Islet precursor cell (in vitro differentiated cells): ENCODE measurements at places on chromosomes 16 and 17.

GRCh38 chr17:57906910-57907309 is 48.3 kb downstream of the CUEDC1 start:
- peak; percentile 92 for DNase-seq

- no peak for DNase-seq
Observed at GRCh38 chr16:66475232-66475631, 48.1 kb downstream of the BEAN1 start.

DNA sequence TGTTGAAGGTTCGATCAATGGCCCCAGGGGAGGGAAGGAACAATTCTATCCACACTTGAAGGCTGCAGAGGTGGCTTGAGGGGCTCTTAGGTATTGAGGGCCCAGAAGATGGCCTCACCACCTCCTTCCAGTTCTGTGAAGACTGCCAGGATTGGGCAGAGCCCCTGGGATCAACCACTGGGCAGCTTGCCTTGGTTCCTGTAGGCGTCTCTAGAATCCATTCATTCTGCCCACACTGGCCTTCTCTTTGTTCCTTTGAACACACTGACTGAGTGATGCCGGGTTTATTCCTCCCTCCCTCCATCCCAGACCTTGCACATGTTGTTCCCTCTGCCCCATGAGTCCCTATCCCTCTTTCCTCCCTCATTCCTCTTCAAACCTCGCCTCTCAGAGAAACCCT is 50.5 kb downstream of the SYT17 start:
- no peak for DNase-seq

- DNase-seq, result no peak
Observed at GRCh38 chr17:8732406-8733085, 12.1 kb downstream of the CCDC42 start.

GRCh38 chr17:49260011-49260816 is 29.6 kb upstream of the PHOSPHO1 start:
- DNase-seq, result peak; percentile 99

GRCh38 chr17:32491371-32492263 is 4.8 kb downstream of the CDK5R1 start:
- DNase-seq, result peak; percentile 53

DNA sequence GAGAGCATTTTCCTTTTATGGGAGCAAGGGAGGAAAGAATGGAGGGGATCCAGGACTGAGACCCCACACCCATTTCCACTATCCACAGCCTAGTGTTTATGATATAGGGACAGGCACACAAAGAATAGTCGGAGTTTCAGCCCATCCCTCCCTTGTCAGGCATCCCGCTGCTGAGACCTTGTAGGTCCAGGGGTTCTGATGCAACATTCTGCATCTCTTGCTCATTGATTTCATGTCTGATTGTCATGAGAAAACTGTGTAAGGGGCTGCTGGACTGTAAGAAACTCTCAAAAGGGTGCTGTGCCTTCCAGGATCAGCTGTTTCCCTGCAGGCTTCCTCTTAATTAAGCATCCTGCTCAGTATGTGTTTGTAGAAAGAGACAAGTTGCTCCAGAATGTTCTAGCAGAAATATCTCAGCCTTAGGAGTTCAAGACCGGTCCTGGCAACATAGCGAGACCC is 5.3 kb upstream of the POLR3E start:
- DNase-seq, result no peak

GRCh38 chr17:8248751-8249607 is at the start of gene PFAS:
Gene PFAS, plus strand, starts transcription at chr17:8249289. Its CDS starts 4,649 bp downstream, at chr17:8253938.
- peak; percentile 97 for DNase-seq

- DNase-seq, result no peak
Observed at GRCh38 chr16:12339686-12340085, 363.2 kb downstream of the SNX29 start.

DNA sequence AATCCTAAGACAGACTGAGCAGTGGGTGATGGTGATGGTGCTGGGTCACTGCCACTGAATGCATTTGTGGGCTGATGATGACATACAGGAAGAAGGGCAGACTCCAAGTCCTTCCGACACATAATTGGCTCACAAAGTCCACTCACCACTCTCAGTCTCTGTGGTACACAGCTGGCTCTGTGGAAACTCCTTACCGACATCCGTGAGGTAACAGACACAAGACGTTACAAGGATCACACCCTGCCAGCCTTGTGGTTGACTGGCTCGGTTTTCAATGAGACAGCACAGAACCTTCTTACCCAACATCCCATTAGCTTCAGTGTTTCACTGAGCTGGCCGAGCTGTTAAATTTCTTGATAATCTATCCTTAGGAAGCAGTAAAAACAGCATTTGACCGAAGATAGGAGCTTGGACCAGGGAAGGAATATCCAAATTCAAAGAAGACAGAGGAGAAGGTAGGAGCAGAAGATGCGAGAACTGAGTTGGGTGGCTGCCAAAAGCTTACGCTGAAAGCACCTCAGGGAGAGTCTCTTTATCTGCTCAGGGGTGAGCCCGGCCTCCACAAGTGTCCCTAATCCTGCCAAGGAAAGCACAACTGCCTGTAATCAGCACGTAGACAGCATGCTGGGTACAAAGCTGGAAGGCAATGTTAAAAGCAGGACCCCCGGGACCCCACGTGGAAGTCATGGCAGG is 5.5 kb upstream of the MXRA7 start:
- peak; percentile 73 for DNase-seq

GRCh38 chr16:47970291-47970931 is 185.4 kb downstream of the ABCC12 start:
- peak; percentile 59 for DNase-seq

DNA sequence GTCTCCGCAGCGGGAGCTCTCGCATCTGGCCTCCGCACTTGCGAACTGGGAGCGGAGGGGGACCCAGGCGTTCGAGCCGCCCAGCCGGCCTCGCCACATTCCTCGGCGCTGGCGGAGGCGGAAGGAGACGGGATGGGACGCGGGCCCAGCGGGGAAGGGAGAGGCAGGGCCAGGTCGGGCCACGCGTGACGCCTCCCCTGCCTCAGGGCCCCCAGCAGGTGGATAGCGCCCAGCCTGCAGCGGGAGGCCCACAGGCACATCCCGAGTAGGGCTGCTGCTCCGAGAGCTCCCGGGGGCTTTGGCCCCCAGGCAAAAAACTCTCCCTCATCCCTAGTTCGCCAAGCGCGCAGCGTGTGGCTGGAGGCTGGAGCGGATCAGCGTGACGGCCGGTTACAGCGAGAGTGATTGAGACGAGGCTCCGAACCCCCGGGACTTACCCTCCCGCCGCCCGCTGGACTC is 800 bp downstream of the PLEKHH3 start:
- peak; percentile 83 for DNase-seq

GRCh38 chr17:62724398-62725146 is 83.5 kb downstream of the MARCHF10 start:
- DNase-seq, result peak; percentile 76

GRCh38 chr17:58300336-58300735 is 19.6 kb upstream of the MPO start:
- peak; percentile 32 for DNase-seq

DNA sequence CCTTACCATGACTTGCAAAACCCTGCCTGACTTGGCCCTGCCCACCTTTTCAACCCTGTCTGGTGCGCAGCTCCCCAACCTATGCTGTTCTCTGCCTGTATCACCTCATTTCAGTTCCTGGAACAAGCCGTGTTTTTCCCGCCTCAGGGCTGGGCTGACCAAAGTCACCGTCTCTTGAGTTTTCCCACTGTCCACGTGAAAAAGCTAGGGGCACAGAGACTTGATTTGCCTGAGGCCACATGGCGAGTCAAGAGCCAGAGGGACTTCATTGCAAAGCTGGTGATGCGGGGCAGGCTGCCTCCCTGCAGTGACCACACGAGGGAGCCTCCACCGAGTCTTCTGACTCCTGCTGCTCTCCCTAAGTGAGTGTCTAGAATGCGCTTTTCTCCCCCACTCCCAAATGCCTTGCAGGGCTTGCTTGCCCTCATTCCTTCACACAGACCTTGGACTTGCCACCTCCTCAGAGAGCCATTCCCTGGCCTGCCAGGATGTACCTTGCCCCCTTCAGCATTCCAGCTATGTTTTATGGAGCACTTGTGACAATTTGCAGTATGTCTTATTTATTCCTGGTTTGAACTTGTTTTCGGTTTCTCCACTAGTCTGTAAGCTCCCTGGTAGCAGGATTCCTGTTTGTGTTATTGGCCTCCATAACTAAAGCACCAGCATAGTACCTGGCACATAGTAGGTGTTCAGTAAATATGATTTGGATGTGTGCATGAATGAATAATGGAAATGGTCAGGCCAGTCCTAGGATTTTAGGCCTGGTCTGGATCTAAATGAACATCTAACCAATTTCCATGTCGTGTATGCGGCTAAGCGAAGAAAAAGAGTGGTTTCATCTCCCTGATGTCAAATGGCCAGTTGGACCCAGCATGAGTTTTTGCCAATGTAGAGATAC is 252.3 kb downstream of the SNX29 start:
- peak; percentile 91 for DNase-seq

DNA sequence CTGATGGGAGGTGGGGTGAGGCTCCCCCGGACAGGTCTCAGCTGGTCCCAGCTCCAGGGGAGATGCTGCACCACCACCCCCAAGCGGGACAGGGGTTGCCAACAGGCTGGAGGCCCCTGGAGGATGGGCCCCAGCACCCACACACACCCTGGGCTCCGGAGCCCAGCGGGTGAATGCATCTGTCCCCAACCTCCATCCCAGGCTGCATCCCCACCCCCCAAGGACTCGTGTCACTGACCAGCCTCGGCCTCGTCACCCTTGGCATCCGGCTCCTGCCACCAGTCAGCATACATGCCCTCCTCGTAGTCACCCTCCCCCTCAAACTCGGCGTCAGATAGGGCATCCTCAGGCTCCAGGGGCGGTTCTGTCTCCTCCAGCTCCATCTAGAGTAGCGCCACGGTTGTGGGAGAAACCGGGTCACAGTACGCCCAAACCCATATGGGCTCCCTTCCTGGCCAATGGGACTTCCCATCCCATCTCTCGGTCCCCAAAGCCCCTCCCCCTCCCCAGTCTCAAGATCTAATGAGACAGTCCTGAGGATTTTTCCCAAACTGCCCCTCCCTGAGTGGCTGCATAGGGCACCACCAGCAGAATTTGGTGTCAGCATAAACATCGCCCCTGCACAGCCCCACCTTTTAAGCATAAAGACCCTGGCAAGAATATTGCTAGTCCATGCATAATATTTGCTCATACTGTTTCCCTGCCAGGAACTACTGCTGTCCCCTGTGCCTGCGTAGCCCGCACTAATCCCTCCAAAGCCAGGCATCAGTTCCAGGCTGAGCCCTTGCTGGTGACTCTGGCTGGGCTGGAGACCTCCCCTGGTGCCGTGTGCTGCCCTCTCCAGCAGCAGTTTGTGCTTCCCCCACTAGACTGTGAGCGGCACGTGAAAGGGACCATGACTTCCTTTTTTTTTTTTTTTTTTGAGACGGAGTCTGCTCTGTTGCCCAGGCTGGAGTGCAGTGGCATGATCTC is 8.4 kb downstream of the P3H4 start:
- peak; percentile 64 for DNase-seq

GRCh38 chr17:9872852-9873251 is 32.2 kb downstream of the RCVRN start:
- peak; percentile 39 for DNase-seq

- DNase-seq, result no peak
Observed at GRCh38 chr17:1160591-1161390, 19.0 kb downstream of the ABR start.

GRCh38 chr17:78933959-78934568 is 8.9 kb upstream of the TIMP2 start:
- DNase-seq, result peak; percentile 97

DNA sequence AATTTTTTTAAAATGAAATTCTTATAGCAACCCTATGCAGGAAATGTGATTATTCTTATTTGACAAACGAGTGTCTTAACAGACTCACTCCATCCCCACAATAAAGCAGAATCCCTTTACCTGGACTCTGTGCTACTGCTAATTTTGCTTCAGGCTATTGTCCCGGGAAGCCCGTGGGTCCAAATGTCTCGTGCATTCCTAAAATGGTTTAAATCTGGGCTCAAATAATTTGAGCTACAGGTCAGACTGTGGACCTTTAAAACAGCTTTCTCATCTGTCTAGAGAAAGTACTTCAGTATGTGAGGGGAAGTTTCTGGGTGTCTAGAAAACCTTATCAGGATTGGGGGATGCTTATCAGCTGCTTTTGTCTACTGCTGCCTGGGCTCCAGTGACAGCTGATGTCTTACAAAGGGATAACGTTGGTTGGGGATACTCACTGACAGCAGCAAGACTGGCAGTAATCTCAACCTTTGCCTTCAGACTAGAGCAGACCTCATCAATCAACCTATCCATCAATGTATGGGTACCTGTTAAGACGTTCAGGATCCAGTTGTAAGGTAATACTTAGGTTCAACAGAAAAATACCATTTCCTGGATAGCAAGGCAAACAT is 197.9 kb upstream of the CDH11 start:
- peak; percentile 71 for DNase-seq

DNA sequence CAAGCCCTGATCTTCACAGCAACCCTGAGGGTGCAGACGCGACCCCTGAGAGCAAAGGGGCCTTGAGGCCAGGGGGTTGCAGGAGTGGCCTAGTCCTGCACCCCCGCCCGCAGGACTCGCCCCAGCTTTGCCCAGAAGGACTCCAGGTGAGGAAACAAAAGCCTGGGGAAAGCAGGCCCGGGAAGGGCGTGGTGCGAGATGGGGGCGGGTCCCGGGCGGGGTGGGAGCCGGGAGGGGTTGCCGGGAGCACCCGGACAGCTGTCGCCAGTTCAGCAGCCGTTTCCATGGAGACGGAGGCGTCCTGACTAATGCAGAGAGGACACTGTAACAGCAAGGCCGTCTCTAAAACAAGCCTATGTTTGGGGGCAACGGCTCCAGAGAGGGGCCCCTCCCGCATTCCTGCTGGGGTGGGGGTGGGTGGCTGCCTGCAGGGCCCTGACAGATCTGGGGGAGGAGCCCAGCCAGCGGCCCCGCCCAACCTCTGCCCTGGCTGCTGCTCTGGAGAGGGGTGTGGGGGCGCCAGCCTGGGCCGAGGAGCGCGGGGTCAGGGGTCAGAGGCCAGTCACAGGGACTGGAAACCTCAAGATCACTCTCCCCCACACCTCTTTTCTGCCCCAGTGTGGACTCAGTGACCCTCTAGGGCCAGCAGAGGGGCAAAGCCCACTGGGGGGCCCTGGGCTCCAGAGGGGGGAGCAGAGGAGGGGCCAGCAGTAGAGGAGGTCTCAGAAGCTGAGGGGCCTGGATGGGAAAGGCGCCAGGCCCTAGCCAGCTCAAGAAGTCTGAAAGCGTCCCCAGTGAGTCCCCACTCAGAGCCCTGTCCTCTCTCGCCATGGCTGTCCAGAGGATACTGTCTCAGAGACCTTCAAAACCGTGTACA is 3.1 kb upstream of the TPPP3 start:
- DNase-seq, result peak; percentile 94

- DNase-seq, result no peak
Observed at GRCh38 chr16:8889893-8890548, 7.9 kb downstream of the LITAFD start.

- DNase-seq, result peak; percentile 92
Observed at GRCh38 chr17:77392376-77393273, 251.9 kb downstream of the SEC14L1 start.
